D721Med (cell line): ENCODE measurements at places on chromosomes 16 and 17.

- DNase-seq: no peak
Measured at GRCh38 chr17:77437747-77438146, 297.0 kb downstream of the SEC14L1 start.

- DNase-seq: no peak
Measured at GRCh38 chr16:89709716-89710432, 8.4 kb upstream of the SPATA2L start.

DNA sequence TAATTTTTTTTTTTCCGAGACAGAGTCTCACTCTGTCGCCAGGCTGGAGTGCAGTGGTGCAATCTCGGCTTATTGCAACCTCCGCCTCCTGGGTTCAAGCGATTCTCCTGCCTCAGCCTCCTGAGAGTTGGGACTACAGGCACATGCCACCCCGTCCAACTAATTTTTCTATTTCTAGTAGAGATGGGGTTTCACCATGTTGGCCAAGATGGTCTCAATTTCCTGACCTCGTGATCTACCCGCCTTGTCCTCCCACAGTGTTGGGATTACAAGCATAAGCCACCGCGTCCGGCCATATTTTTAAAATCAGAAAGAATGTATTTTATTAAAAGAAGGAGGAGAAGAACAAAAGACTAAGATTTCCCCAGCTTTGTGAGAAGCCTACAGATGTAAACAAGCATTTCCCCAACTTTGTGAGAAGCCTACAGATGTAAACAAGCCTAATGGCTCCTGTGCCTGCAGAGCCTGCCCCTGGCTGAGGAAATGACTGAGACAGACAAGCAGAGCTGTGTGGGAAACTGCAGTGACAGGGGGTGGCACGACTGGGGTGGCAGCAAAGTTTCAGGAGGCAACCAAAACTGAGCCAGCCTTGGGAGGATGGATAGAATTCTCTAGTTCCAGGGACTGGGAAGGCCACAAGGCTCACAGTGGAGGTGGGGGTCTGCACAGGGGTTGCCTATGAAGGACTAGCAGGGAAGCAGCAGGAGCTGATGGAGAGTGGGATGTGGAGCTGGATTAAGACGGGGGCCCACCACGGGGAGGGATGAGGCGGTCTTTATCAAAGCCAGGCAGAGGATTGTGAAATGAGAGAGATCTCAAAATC, 22.9 kb downstream of the TOP3A start:
- DNase-seq: no peak

DNA sequence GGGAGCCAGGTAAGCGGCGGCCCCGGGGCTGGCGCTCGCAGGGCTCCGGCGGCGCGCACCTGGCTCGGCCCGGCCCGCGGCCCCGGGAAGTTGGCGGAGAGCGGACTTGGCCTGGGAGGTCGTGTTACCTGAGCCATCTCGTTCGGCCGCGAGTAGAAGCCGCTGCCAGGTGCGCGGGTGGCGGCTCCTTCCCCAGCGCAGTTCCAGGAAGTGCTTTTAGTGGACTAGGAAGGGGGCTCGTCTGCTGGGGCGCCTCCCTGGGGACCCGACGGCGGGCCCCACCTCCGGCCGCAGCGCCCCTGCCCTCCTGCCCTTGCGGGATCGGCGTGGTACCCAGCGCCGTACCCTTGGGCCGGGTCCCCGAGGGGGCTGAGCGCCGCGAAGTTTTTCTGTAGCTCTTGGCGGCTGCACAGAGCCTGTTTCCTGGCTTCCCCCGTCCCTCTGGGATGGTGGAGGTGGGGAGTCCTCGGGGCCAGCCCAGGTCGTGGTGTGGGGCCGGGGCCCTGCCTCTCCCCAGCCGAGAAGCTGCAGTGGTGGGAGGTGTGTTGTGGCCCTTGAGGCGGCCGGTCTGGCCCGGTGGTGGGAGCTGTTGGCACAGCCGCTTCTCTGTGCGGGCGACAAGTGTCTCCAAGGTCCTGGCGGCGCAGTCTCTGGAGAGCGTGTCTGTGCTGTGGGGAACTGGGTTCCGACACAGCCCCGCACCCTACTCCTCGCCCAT, 96.9 kb downstream of the RAB11FIP4 start:
- DNase-seq: no peak

GRCh38 chr16:88534638-88535190, 35.5 kb upstream of the ZC3H18 start:
- DNase-seq: no peak

GRCh38 chr17:33520426-33521330, 227.6 kb upstream of the ASIC2 start:
- no peak for DNase-seq

- DNase-seq: no peak
Measured at GRCh38 chr16:79601092-79601930, 774 bp upstream of the MAF start.

DNA sequence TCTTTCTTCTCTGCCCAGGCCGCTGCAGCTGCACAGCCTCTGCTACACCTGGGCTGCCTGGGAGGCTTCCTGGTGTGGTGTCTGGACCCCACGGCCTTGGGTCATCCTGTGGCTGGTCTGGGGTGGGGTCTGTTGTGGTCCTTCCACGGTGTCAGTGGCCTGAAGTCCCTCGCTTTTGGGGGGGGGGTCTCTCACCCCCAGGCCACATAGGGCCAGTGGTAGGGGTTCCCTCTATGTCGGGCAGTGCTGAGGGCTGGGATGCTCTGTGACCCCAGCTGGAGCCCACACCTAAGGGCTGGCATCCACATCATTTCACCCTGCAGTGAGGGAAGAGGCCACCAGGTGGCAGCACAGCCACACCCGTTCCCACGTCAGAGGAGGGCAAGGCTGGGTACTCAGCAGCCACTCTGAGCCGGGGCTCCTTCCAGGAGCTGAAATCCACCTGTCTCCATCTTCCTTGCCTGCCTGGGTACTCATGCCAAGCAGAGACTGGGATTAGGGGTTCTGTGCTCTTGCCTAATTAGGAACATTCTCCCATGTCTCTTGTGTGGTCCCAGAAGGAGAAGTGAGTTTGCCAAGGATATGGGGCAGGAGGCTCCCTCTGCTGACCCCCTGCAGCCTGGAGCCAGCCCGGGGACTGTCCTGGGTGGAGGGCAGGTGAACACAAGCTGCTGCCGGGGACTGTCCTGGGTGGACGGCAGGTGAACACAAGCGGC, 13.0 kb downstream of the ENGASE start:
- peak; percentile 96 for DNase-seq

DNA sequence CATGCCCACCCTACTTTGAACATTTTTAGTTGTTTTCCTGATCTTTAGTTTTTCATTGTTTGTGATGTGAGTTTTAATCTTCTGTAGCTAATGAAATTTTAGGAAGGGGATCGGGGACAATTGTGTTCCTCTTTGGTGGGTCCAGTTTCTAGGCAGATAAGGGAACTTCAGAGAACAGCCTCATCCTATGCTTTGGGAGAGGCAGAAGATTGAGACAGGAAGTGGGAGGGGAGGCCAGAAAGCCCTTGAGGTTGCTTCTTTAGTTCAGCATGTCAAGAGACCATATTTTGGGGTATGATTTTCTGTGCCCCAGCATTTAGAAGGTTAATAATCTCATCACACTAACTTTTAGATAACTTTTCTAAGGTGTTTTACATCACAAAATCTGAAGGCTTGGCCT, 191.0 kb downstream of the TANC2 start:
- no peak for DNase-seq

- no peak for DNase-seq
Measured at GRCh38 chr17:59830007-59830630, 62.6 kb downstream of the TUBD1 start.

- DNase-seq: no peak
Measured at GRCh38 chr17:33135691-33136090, 144.0 kb downstream of the SPACA3 start.

- no peak for DNase-seq
Measured at GRCh38 chr16:86392436-86393152, 117.7 kb upstream of the FOXF1 start.

GRCh38 chr17:40018211-40019121, 3.2 kb downstream of the CSF3 start:
- peak; percentile 14 for DNase-seq
